ENCODE measurements at places on chromosomes 11 and 22.

DNA sequence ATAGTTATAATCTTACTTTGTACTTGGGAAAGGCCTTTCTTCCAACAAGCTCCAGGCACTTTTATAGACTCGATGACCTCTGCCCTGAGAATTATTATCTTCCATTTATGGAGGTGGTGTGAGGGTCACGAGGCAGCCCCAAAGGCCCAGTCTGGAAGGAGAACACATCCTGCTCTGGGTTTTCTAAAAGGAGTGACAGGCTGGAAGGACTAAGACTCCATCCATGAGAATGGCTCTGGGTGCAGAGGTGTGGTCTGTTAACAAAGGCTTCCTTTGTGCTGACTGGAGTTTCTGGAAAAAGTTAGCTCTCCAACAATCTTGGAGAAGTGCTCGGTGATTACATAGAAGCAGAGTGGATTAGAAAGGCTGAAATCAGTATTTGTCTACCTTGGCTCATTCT is 74.7 kb upstream of the SESN3 start:
- DNase-seq, result no peak

DNA sequence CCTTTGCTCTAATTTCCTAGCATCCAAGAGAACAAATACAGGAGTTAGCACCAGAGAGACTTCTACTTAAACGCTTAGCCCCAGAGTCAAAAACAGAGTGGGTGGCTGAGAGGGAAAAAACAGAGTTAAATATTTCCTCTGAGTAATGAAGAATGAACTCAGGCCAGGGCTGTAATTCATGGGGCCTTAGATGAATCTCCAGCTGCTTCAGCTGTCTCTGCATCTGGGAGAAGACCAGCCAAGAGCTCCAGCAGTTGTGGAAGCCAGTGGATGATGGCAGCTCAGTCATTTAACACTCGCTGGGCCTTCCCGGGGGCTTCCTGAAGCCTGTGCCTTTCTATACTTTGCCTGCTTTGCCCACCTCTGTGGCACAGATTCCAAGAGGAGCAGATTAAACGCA is 5.7 kb upstream of the ADAMTS15 start:
- no peak for DNase-seq

GRCh38 chr11:35163702-35164496 is 24.9 kb downstream of the CD44 start:
- no peak for DNase-seq

GRCh38 chr11:3380706-3381545 is 2.0 kb upstream of the ZNF195 start:
- DNase-seq, result no peak

DNA sequence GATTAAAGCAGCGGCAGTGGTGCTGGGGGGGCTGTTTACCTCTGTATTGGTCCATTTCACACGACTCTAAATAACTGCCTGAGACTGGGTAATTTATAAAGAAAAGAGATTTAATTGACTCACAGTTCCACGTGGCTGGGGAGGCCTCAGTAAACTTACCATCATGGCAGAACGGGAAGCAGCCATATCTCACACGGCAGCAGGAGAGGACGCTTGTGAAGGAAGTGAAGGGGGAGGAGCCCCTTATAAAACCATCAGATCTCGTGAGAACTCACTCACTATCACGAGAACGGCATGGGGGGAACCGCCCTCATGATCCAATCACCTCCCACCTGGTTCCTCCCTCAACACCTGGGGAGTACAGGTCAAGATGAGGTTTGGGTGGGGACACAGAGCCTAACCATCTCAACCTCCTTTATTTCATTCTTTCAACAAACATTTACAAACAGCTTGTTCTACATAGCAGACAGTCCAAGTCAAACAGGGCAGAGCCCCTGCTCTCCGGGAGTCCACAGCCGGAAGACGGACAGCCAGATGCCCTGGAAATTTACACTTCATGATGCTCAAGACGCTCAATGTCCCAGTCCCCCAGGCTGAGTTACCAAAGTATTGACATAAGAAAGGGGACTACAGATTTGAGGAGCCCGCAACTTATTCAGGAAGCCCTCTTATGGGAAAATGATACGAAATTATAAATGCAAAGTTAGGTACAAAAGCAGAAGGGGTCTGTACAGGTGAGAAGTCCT is 26.3 kb upstream of the HMGXB4 start:
- DNase-seq, result peak; percentile 37
